ENCODE measurements at places on chromosomes 16 and 17.

DNA sequence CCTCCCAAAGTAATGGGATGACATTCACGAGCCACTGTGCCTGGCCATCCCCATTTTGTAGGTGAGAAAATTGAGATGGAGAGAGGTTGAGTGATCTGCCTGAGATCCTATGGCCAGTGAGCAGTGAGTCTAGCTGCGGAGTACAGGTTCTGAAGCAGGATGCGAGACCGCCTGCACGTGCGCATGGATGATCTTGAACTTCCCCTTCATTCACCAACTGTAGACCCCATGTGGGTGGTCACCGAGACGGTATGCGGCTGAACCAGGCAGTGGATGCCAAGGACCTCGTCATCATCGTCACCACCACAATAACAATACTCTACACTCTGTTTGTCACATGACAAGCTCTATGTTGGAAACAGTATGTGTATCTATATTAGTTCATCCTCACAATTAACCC lies 6.2 kb upstream of the SPNS3 start:
- no peak for DNase-seq

GRCh38 chr16:77637940-77638339 lies 84.4 kb upstream of the NUDT7 start:
- no peak for DNase-seq

GRCh38 chr16:47366228-47366627 lies 94.6 kb downstream of the ITFG1 start:
- no peak for DNase-seq

GRCh38 chr17:44541884-44542581 lies 15.3 kb upstream of the FZD2 start:
- DNase-seq: no peak

DNA sequence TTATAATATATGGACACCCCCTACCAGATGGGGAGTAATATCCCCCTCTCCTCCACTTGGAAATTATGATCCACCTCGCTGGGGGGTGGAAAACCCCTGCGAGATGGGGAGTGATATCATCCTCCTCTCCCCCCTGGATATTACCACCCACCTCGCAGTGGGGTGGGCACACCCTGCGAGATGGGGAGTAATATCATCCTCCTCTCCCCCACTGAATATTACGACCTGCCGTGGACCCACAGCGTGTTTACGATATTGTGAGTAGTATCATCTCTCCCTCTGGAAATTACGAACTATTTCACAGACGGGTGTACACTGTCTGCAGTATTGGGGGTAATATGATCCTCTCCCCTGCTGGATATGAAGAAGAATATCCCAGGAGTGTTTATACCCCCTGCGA lies 228.3 kb upstream of the WSCD1 start:
- DNase-seq: no peak

GRCh38 chr17:42317266-42317845 lies 29.1 kb downstream of the STAT5A start:
- DNase-seq: no peak

GRCh38 chr17:73071066-73071999 lies 21.2 kb downstream of the SLC39A11 start:
- DNase-seq: no peak

- no peak for DNase-seq
These were observed 774.5 kb upstream of the RBFOX1 start for GRCh38 chr16:6558126-6558525.
